ENCODE measurements at places on chromosomes 1 and 21.

GRCh38 chr1:22920026-22920733 is 52.5 kb downstream of the LACTBL1 start:
- no peak for DNase-seq

DNA sequence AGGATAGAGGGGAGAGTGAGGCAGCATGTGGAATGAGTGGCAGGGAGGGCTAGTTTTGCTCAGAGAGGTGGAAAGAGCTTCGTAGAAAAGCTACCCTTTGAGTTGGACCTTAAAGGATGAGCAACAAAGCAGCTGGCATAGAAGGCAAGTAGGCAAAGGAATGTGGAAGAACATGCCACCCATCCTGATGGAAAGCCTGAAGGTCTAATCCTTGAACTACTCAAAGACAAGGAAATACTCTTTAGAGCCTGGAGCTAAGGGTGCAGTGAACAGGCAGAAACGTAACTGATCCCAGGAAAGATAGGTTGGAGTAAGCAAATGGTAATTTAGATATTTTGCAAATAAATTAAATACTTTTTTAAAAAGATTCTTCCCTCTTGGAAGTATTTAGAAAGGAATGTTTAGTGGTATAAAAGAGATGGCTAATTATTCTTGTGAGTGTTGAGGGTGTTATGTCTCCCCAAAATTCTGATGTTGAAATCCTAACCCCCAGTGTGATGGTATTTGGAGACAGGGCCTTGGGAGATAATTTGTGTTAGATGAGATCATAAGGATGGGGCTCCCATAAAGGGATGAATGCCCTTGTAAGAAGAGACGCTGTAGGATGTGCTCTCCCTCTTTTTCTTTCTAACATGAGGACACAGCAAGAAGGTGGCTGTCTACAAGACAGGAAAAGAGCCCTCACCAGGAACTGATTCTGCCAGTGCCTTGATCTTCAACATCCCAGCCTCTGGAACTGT is 308.1 kb upstream of the RUNX1 start:
- no peak for DNase-seq

- DNase-seq: no peak
These were observed 171.6 kb downstream of the S1PR1 start for GRCh38 chr1:101408212-101409042.

GRCh38 chr1:84780000-84780716 is 89.9 kb upstream of the SSX2IP start:
- no peak for DNase-seq

GRCh38 chr1:113291777-113292602 is 98.3 kb upstream of the MAGI3 start:
- DNase-seq: no peak

GRCh38 chr1:230825761-230826160 is 42.6 kb downstream of the C1orf198 start:
- DNase-seq: no peak

DNA sequence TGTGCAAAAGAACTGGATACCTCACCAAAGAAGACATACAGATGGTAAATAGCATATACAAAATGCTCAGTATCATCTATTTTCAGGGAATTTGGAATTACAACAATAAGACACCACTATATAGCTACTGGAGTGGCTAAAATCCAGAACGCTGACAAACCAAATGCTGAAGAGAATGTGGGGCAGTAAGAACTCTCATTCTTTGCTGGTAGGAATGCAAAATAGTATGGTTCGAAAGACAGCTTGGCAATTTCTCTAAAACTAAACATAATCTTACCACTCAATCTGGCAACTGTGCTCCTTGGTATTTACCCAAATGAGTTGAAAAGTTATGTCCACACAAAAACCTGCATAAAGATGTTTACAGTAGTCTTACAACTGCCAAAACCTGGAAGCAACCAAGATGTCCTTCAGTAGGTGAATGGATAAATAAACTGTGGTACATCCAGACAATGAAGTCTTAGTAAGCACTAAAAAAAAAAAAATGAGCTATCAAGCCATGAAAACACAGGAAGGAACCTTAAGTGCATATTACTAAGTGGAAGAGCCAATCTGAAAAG is 26.5 kb downstream of the TARBP1 start:
- DNase-seq: no peak

GRCh38 chr1:175841738-175842187 is 98.4 kb upstream of the TNR start:
- DNase-seq: no peak

GRCh38 chr1:151934048-151934493 is 24.8 kb upstream of the THEM4 start:
- DNase-seq: peak; percentile 77

DNA sequence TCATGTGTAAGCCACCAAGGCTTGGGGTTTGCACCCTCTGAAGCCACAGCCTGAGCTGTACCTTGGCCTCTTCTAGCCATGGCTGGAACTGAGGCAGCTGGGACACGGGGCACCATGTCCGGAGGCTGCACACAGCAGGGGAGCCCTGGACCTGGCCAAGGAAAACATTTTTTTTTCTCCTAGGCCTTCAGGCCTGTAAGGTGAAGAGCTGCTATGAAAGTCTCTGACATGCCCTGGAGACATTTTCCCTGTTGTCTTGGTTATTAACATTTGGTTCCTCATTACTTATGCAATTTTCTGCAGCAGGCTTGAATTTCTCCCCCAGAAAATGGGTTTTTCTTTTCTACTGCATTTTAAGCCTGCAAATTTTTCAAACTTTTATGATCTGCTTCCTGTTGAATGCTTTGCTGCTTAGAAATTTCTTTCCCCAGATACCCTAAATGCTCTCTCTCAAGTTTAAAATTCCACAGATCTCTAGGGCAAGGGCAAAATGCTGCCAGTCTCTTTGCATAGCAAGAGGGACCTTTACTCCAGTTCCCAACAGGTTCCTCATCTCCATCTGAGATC is 295.8 kb downstream of the LTN1 start:
- no peak for DNase-seq

GRCh38 chr1:89939693-89940438 is 55.0 kb upstream of the ZNF326 start:
- DNase-seq: no peak
